ENCODE measurements at places on chromosomes 12 and 14. TPM values are rescaled to one million over a fixed set of nuclear protein-coding genes. Genes with fewer than 3 reads are reported as not detected.

Gene TAS2R43
- not detected for total RNA-seq

Gene NXPH4
- total RNA-seq: 5.8 TPM

Gene TTC9
- total RNA-seq: 1.1 TPM

DNA sequence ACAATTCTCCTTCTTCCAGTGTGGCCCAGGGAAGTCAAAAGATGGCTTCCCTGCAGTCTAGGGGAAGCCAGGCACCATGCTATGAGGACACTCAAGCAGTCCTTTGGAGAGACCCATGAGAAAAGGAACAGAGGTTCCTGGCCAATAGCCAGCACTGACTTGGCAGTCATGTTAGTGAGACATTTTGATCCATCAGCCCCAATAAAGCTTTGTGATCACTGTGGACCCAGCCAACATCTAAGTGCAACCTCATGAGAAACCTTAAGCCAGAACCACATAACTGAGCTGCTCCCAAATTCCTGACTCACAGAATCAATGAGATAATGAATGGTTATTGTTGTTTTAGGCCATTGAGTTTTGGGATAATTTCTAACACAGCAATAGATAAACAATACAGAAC, 51.0 kb upstream of the NAP1L1 start:
- no peak for DNase-seq

- peak; percentile 63 for DNase-seq
Measured at GRCh38 chr14:88824314-88825077, at the start of gene TTC8. Gene TTC8 (plus strand): TSS chr14:88824651. CDS start chr14:88824708, 57 bp downstream.

DNA sequence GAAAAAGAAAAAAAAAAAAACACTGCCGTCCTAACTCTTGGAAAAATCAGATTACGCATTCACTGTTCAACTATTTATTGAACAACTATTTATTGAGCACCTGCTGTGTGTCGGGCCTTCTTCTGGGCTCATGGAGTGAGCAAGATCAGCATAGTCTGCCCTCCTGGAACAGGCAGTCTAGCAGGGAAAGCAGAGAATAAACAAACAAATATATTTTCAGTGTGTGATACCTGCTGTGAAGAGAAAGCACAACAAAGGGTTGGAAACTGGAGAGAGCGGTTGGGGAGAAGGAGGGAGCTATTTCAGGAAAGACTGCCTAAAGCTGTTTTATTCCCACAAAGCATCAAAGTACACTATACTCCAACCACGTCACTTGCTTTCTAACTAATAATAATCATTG, 10.8 kb downstream of the PROX2 start:
- DNase-seq: no peak

GRCh38 chr12:50537538-50537919, 32.7 kb downstream of the DIP2B start:
- peak; percentile 78 for DNase-seq

DNA sequence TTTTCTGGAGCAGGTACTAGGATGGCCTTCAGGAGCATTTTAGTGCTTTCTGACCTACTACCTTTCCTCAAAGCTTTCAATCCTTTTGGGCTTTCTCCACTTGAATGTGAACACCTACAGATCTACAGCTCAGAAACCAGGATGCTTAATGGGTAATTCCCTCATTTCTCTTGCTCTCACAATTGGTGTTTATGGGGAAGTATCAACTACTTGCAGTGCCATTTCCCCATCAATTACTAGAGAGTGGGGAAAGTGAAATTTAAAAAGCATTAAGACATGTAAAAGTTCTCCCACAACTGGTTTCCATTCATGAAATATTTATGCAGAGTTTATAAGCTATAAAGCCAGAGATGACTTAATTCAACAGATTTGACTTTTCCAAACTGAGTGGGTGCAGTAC, 2.1 kb upstream of the YY1 start:
- DNase-seq: no peak

GRCh38 chr14:71400871-71401321, 493.6 kb downstream of the PCNX1 start:
- DNase-seq: no peak

GRCh38 chr12:112431965-112432364, 13.2 kb downstream of the PTPN11 start:
- no peak for DNase-seq

- DNase-seq: no peak
Measured at GRCh38 chr12:89493670-89494302, 30.8 kb downstream of the GALNT4 start.

- no peak for DNase-seq
Measured at GRCh38 chr12:112029301-112029700, 16.1 kb downstream of the ERP29 start.
